ENCODE measurements at places on chromosomes 5 and 9.

DNA sequence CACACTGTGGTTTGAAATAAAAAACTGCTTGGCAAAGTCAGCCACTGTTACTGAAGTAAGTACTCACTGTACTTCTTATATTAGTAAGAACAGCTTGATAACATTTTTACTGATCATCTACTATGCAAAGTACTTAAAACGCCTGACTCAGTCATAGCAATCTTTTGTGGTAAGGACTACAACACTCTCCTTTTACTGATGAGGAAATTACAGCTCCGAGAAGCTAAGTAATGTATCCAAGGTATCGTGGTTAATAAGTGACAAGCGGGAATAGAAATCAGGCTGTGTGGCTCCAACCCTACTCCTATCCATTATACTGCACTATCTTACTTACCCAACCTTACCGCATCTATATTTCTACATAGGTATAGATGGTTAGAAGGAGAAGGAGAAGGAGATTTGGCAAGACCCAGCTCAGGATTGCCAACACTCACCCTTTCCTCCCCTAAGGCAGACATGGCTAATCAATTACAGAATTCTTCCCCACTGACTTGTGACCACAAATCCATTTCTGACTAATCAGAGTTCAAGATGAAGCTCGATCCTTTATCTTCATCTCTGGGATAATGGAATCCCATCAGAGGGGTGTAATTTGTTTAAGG lies 281.4 kb downstream of the SPOCK1 start:
- no peak for ATAC-seq

- ATAC-seq: no peak
These were observed 46.5 kb upstream of the DAPK1 start for GRCh38 chr9:87451149-87451548.

GRCh38 chr9:76032038-76032796 lies 141.7 kb downstream of the PCSK5 start:
- no peak for ATAC-seq

DNA sequence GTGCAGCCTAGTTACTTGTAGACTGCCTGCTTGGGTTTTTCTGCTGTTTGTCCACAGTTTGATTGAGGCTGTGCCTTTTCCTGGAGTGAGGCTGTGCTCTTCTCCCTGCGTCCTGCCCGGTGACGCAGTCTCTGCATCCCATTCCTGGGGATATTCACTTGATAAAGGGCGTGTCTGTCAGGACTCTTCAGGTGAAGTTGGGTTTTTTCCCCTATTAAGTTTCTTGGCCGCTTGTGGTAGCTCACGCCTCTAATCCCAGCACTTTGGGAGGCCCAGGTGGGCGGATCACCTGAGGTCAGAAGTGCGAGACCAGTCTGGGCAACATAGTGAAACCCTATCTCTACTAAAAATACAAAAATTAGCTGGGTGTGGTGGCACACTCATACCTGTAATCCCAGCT lies 50.0 kb upstream of the SUSD3 start:
- ATAC-seq: no peak

- ATAC-seq: peak; percentile 71
These were observed 145.5 kb upstream of the MAP3K1 start for GRCh38 chr5:56669534-56670483.

GRCh38 chr5:170430256-170430655 lies 41.1 kb upstream of the KCNMB1 start:
- ATAC-seq: no peak

DNA sequence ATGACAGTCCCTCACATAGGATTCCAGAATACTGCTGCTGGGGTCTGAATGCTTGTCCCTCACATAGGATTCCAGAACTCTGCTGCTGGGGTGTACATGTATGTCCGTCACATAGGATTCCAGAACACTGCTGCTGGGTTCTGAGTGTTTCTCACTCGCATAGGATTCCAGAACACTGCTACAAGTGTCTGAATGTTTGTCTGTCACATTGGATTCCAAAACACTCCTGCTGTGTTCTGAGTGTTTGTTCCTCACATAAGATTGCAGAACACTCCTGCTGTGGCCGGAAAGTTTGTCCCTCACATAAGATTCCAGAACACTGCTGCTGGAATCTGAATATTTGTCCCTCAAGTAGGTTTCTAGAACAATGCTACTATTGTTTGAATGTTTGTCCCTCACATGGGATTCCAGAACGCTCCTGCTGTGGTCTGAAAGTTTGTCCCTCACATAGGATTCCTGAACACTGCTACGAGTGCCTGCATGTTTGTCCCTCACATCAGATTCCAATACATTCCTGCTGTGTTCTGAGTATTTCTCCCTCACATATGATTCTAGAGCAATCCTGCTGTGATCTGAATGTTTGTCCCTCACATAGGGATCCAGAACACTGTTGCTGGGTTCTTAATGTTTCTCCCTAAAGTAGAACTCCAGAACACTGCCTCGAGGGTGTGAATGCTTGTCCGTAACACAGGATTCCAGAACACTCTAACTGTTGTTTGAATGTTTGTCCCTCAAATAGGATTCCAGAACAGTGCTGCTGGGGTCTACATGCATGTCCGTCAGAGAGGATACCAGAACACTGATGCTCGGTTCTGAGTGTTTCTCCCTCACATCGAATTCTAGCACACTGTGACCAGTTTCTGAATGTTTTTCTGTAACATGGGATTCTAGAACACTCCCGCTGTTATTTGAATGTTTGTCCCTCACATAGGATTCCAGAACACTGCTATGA lies 200.4 kb downstream of the FOXD4L6 start:
- ATAC-seq: no peak

GRCh38 chr9:107020040-107020530 lies 157.1 kb downstream of the ZNF462 start:
- peak; percentile 81 for ATAC-seq

- ATAC-seq: no peak
These were observed 531.5 kb downstream of the CSNK1G3 start for GRCh38 chr5:124043456-124043855.

DNA sequence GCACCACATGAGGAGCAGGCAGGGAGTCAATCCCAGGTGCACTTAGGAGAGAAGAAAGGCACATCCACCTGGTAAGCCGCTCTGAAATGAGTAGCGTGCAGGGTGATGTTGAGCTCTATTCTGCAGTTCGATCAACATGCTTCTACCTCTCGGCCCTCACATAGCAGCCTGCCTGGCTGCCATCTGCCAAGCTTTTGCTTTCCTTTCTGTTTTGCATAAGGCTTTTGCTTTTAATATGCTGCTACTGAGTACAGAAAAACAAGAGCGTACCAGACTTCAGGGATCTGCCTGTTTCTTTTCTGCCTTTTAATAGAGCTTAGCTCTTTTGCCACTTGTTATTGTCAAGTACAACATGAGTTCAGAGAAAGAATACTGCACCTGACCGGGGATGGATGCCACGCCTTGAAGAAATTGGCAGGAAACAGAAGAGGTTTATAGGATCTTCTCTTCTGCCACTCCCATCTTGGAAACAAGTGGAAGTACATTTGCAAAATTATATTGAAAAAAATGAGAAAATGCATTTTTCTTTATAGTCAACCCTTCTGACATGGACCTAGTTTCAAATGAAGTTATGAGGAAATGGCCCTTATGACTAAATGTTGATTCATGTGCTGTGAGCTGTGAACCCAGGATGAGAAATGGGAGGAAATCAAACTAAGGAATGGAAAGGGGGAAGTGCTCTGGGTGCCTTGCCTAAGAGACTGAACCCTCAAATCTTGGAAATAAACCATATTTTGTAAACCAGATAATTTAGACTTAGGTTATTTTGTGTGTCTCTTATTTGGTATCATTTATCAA lies 4.0 kb upstream of the FCHO2 start:
- ATAC-seq: no peak

DNA sequence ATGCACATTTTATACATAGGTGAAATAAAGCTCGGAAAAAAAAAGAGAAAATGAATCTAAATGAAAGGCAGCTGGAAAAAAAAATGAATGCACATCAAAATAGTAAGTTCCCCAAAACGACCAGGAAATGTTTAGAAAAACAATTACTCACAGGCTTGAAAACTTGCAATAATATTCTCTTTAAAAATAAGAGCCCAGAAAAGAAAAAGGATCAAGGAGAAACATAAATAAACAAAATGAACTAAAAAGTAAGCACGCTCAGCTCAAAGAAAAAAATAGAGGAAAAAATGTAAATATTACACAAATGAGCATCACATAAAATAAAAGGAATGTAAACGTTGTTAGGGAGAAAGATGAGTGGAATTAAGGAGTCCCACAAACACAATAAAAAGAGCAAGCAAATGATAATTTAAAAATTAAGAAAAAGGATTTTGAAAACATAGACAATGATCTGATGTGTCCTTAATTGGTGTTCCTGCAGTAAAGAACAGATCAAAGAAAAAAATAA lies 54.2 kb downstream of the SLC27A6 start:
- ATAC-seq: no peak

DNA sequence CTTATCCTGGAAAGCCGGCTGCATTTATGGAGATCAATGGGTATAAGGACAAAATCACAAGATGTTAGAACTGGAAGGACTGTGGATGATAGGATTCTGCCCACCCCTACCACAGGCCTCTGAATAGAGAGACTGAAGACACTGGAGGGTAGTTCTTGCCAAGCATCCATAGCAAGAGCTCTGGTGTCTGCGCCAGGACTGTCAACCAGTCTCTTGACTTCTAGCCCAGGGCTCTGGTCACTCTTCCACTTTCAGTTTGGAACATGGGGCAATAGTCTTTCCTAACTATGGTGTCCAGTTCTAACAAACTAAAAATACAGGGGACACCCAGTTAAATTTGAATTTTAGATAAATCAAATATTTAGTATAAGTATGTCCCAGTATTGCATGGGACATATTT lies 23.4 kb downstream of the LARP1 start:
- peak; percentile 30 for ATAC-seq

GRCh38 chr5:59845730-59846129 lies 47.8 kb downstream of the PDE4D start:
- no peak for ATAC-seq

- no peak for ATAC-seq
These were observed 43.5 kb downstream of the HK3 start for GRCh38 chr5:176855598-176855997.

- no peak for ATAC-seq
These were observed 14.4 kb downstream of the FAM219A start for GRCh38 chr9:34443976-34444375.

DNA sequence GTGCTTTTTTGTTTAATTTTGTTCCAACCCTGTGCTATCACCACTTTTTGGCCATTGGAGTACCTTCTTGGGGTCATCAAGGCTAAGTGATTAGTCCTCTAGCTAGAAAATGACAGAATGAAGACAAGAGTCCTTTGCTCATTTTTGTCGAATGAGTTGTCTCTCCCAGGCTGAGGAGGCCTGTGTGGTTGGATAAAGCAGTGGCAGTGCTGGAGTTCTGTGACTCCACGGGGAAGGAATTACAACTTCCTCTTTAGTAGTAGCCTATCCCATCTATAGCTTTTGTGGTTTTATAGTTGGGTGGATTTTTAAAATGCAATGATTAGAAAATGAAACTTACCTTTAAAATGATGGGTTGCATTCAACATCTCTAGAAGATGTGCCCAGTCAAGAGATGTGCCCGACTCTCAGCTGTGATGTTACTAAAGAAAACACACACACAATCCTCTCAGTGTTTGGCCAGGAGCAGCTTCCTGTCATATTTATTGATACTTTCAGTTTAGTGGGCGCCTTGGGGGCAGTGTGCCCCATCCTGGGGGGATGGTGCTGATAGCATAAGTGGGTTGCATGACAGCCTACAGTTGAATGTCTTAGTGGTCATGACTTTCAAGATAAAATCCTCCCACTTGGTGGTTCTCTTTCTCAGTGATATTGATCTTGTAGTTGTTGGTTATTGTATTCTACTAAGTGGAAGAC lies 11.9 kb downstream of the OTULINL start:
- ATAC-seq: no peak

- ATAC-seq: peak; percentile 54
These were observed 41.7 kb upstream of the UBAC1 start for GRCh38 chr9:136002881-136003280.

GRCh38 chr9:35682051-35682450 lies 7.7 kb downstream of the TPM2 start:
- ATAC-seq: peak; percentile 6

- ATAC-seq: peak; percentile 70
These were observed 19.2 kb upstream of the NDST1 start for GRCh38 chr5:150488519-150489359.

GRCh38 chr5:141326088-141326854 lies 4.0 kb upstream of the PCDHGA1 start:
- peak; percentile 73 for ATAC-seq

DNA sequence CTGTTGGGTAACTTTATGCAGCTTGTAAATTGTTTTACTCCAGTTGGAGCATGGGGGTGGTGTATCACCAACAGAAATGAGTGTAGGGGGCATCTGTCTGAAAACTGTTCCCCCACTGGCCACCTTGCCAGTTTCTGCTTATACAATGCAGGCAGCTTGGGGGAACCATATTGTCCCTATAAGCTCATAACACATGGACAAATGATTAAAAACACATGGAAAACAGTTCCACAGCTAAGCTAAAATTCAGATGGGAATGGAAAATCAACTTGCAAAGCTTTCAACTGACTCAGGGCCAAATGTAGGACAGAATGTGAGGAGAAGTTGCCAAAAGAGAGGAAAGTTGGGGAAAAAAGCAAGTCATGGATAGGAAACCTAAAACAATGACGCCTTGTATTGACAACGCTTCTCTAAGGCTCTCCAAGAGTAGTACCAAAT lies 7.9 kb upstream of the CER1 start:
- no peak for ATAC-seq

DNA sequence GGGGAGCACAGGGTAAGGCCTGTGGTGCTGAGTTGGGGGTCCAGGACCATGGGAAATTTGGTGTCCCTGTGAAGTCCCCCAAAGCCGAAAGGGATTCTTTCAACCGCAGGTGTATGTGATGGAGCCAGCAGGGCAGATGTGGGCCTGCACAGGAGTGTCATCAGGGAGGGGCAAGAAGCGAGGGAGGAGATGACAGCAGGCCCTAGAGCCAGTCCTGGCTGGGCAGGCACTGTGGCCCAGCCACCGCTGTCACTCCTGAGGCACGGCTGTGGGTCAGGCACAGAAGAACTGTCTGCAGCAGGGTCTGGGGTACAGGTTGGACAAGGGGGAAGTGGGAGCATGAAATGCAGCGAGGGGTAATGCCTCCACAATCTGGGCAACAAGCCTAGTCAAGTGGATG lies 4.8 kb downstream of the HK3 start:
- ATAC-seq: no peak

DNA sequence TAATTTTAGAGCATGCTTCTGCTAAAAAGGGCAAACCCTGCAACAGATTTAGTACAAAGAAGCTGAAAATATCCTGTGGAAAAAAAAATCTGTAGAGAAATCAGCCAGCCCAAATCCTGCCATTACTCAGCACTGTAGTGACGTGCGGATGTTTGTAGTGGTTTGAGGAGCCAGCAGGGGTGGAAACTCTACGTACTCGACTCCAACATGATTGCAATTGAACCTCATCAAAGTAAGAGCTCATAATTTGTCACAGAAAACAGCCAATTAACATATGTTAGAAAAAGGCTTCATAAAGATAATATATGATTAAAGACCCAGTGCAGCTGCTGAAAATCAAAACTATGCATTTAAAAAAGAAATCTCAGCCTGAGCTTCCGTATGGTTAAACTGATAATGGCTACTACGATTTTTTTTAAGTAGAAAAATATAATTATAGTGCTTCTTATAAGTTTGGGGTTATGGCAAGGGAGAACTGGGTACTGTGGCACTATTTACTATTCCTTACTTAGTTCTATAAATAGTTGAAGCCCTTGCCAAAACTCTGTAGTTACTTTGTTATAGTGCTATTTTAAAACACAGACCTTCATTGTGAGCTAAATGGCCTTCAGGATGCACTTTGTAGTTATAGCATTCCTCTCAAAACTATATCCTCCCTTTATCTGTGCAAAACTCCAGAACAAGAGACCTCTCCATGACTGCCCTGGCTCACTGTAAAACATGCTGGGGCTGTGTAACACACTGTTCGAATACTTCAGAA lies 49.4 kb downstream of the MEF2C start:
- peak; percentile 73 for ATAC-seq

- no peak for ATAC-seq
These were observed 5.1 kb upstream of the FUT7 start for GRCh38 chr9:137037035-137037434.

Data from gastroesophageal sphincter (tissue), 4 donors.